ENCODE measurements at places on chromosomes 6 and 20.

- no peak for DNase-seq
Measured at GRCh38 chr6:170160031-170160627, 130.7 kb downstream of the DLL1 start.

- DNase-seq: no peak
Measured at GRCh38 chr20:31987744-31988143, 19.8 kb downstream of the XKR7 start.

- no peak for DNase-seq
Measured at GRCh38 chr6:97128507-97128906, 154.5 kb downstream of the MMS22L start.

DNA sequence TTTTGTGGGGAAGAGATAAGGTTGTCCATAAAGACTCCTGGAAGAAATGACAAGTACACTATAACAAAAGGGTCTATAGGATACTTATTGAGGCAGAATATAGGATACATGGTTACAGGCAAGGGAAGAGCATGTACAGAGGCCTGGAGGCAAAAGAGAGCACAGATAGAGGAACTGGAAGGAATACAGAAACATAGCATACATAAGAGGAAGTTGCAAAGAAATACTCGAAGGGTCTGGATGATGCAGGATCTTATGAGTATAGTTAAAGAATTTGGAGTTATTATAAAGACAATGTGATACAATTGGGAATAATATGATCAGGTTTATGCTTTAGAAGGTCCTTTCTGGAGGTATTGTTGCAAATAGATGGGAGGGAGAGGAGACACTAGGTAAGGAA is 592.7 kb upstream of the POU3F2 start:
- DNase-seq: no peak

GRCh38 chr6:136752554-136752953 is 39.7 kb downstream of the MAP3K5 start:
- DNase-seq: no peak

DNA sequence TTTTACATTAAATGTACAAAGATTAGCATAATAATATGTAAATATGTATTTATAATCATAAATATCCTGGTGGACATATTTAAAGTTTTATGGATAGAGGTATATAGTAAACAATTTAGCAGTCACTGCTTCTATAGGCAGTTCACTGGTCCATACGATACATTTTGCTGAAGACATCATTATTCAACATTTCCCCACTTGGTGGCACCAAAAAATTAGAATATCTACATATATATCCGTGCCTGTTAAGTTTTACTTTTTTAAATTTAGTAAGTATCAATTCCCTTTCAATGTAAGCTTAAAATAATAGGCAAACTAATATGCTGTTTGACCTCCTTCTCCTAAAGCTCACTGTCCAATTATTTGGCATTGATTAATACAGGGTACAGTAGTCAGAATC is 64.2 kb downstream of the LMBRD1 start:
- DNase-seq: peak; percentile 1

DNA sequence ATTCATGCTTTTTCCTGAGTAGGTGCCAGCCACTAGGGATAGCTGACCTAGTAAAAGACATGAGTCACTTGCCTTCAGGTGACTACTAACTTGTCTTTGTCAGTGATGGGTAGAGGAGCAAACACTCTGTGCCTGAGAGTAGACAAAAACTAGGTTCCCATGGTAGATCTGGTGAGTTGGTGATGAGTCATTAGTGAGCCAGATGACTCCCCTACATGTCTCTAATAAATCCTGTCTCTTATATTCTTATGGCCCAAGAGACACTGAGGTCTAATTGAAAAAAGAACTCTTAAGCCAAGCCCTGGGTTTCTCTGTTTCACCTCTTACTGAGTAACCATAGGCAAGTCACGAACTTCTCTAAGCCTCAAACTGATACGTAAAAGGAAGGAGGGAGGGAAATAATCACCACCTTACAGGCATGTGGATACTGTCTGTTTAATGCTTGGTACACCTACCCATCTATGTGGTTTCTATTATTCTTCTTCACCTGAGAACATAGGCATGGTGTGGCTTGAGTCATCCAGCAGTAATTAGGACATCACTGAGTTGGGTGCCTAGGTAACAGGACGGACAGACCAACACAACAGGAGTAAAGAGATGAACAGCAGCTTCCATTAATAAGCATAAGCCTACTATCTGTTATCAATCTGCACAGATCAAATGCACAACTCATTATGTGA is 20.3 kb downstream of the TTPAL start:
- DNase-seq: no peak

DNA sequence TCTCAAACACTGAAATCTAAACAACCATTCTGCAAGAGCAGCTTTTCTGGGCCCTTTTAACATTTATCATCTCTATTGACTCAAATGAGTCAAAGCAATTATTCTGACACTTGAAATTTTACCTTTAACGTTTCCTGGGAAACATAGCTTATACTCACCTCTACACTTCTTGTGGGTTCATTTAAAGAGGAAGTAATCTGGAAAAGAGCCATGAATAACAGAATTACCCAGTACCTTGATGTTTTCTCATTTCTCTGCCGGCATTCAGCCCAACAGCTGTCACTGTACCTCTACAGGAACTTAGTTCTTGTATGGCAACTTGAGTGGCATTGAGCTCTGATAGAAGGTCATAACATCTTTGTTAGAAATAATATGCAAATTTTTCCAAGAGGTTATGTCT is 272.2 kb downstream of the KCNQ5 start:
- peak; percentile 41 for DNase-seq

GRCh38 chr6:97459986-97460385 is 177.0 kb upstream of the MMS22L start:
- no peak for DNase-seq

GRCh38 chr6:35723587-35723986 is 13.2 kb upstream of the ARMC12 start:
- DNase-seq: no peak

GRCh38 chr6:116561377-116562018 is 7.9 kb downstream of the CALHM4 start:
- peak; percentile 57 for DNase-seq

- no peak for DNase-seq
Measured at GRCh38 chr6:101490857-101491256, 97.3 kb downstream of the GRIK2 start.

- DNase-seq: no peak
Measured at GRCh38 chr20:19922716-19923115, 94.4 kb upstream of the NAA20 start.

GRCh38 chr6:65745614-65746013 is 38.6 kb upstream of the EYS start:
- no peak for DNase-seq

DNA sequence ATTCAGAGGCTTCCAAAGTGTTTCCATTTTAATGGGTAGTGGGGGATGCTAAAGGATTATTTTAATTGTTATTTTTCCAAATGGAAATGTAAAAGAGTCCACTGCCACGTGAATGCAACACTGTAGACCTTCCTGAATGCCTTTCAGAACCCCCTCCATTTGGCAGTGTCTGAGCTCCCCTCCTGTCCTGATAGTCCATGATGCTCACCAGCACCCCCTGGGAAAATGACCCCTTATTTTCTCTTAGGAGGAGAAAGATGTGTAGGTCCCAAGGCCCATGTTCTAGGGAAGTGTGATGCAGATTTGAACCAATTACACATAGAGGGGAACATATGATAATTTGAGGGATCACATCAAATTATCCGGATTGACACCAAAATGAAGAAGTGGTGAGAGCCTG is 46.8 kb upstream of the SH3BGRL2 start:
- no peak for DNase-seq

DNA sequence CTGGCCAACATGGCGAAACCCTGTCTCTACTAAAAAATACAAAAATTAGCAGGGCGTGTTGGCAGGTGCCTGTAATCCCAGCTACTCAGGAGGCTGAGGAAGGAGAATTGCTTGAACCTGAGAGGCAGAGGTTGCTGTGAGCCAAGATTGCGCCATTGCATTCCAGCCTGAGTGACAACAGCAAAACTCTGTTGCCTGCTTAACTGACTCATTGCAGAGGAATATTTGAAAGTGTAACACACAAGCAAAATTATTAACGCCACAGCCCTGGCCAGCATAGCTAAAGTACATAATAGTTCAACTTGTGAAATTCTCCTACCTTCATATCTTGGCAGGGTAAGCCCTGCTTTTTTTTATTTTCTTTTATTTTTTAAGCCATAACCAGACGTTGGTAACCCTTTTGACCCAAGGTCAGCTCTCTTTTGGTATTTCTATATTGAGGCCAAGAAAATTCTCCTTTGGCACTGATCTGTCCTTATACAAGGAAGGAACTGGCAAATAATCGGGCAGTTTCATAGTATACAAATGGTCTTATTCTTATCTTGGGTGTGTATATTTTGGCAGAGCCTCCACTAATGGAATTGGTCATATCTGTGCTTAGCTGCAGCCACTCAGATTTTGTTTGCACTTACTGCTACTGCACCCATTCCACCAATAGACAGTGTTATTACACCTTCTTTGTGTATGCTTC is 4.0 kb upstream of the ADGRF5 start:
- DNase-seq: no peak

GRCh38 chr20:32098786-32099185 is 10.7 kb upstream of the TM9SF4 start:
- DNase-seq: no peak

DNA sequence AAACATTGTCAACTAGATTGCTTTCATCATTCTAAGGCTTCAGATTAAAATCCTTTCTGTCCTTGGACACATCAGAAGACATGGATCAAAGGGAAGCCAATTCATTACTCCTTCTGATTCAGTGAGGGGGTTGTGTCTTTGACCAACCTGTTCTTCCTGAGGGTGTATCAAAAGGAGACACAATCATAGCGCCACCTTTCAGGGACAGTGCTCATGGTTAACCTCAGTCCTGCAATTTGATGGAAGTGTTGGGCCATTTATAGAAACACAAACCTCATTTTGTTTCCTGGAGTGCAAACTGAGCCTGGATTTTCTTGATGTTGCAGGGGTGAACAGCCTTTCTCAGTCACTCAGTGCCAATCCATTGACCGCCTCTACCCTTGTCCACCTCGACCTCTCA is 163.9 kb upstream of the SCGN start:
- DNase-seq: no peak

DNA sequence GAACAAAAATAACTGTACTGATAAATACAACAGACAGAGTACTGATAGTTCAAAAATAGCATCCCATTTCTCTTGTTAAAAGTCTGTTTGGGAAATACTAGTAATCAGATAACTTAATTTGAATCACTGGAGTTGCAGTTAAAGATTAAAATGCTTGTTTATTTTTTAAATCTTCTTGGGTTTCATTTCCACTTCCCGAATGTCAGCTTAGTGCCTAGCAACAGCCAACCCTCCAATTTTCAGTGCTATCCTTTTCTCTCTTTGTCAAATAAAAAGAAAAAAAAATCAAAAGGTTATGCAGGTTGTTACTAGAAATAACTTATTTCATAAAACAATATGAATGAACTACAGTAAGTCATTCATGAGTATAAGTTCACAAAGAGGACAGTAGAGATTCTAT is 257.7 kb upstream of the STXBP5 start:
- no peak for DNase-seq

- no peak for DNase-seq
Measured at GRCh38 chr6:14142511-14143223, 25.1 kb downstream of the CD83 start.

DNA sequence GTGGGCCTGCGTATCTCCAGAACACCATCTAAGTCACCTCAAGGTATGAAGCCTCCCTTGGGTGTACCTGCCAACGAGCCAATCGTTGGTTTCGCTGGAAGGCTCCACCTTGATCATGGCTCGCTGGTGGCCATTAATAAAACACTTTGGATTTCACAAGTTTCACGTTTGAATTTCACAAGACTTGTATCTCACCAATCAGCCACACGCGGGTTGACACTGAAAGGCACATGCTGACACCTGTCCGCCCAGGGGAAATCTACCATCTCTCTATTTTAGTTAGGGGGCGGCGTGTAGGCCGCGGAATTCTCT is 586 bp upstream of the HMGA1 start:
- DNase-seq: no peak

DNA sequence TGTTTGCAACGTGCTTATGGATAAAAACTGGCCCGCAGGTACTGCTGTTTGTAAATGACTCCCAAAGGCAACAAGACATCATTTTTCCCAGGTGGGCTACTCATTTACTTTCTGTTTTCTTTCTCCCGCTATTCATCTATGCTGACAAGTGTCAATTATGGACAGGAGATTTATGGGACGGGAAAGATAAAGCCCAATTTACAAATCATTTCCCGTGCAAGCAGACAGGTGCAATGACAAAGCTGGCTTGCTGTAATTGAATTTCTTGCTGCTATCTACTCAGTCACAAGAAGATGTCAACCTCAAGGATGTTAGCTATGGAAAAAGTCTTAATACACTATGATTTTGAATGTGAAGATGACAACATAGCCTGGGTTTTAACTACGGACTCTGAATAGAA is 125.5 kb downstream of the EPHA7 start:
- DNase-seq: peak; percentile 92

DNA sequence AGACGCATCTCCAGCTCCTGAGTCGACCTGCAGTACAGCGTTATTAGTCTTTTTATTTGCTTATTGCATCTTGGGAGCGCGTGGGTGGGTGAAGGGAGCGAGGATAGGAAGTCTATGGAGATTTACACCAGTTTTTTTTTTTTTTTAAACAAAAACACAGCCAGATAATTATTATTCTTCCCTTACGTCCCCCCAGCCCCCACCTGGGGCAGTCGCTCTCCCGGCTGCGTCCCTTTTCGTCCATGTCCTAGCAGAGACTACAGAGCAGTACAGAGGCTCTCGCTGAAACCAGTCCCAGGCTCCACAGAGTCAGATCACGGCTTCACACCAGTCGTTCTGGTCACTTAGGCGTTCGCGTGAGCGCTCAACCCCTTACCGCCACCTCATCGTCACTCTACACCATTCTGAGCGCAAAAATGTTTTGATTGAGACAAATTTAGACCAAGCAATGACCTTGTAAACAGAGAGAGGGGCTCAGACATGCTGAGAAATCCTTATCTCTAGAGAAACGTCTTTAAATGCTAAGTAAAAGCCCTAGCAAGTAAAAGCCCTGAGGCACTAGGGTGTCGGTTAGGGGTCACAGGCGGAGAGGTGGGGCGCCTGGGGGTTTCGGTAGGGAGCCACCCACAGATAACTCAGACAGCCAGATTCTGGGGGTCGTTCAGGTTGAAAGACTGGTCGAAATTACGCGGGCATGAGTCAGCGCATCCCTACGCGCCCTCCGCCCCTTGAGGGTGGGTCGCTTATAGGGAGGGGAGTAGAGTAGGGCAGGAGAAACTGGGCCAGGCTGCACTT is 975 bp upstream of the PPT2 start:
- DNase-seq: no peak

- DNase-seq: no peak
Measured at GRCh38 chr6:84066536-84066935, 33.0 kb downstream of the MRAP2 start.

- DNase-seq: peak; percentile 77
Measured at GRCh38 chr20:37406010-37406998, 60.4 kb downstream of the SRC start.

- DNase-seq: no peak
Measured at GRCh38 chr6:44041461-44042260, 85.6 kb downstream of the MRPL14 start.

All from NCI-H2081 (cell line).